Activated T-helper 17 cell treated with anti-CD3 and anti-CD28 coated beads, Interleukin-2, amount 50 U/mL, for 72 hours (primary cell): ENCODE measurements at places on chromosomes 5 and 9. TPM values are rescaled to one million over a fixed set of nuclear protein-coding genes. Genes with fewer than 3 reads are reported as not detected.

FST gene
- total RNA-seq, result not detected

- no peak for ATAC-seq
These were observed 2.5 kb downstream of the PTPDC1 start for GRCh38 chr9:94086486-94087345.

GRCh38 chr5:16082053-16082452 lies 97.5 kb downstream of the MARCHF11 start:
- ATAC-seq, result no peak

GRCh38 chr9:131660466-131661405 lies 79.1 kb downstream of the RAPGEF1 start:
- ATAC-seq, result no peak

GRCh38 chr9:110069326-110070248 lies 138.4 kb downstream of the C9orf152 start:
- no peak for ATAC-seq

GRCh38 chr9:94606646-94607422 lies 13.2 kb upstream of the FBP2 start:
- no peak for ATAC-seq

DNA sequence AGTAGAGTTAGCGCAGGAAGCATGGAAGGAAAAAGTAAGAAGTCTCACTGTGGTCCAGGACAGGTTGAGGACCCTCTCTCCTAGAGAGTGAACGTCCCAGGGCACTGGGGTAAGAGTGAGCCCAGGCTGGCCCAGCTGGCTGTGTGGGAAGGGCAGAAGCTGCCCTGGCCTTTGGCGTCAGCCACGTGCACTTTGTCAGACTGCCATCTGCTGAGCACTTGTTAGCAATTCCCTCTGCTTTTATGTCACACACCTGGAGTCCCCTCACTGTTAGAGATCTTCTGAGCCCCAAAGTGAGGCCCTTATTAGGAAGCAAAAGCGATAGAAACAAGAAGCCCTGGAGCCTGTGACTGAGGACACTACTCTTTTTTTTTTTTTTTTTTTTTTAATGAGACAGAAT lies 79.1 kb downstream of the UGCG start:
- ATAC-seq, result peak; percentile 34

DNA sequence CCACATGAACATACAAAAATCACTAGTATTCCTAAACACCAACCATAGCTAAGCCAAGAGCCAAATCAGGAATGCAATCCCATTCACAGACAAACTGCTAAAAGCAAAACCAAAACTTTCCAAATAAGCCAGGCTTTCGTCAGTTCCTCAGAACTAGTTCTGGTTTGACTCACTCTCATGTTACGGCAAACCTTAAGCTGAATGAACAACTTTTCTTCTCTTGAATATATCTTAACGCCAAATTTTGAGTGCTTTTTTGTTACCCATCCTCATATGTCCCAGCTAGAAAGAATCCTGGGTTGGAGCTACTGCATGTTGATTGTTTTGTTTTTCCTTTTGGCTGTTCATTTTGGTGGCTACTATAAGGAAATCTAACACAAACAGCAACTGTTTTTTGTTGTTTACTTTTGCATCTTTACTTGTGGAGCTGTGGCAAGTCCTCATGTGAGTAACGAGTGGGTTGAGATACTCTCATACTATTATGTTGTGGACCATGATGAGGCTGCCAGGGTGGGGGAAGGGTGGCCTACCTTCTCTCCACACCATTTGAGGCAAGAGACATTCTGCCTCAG lies at the start of gene PDCD1LG2:
Gene PDCD1LG2 (plus strand): TSS at position 172 of the 572 bp plus-strand sequence. CDS start 12,016 bp downstream, outside the sequence.
- peak; percentile 91 for ATAC-seq

PCDHB12 gene
- total RNA-seq, result not detected

- ATAC-seq, result no peak
These were observed 35.3 kb upstream of the GABBR2 start for GRCh38 chr9:98743818-98744611.

GABRP gene
- total RNA-seq, result not detected

ASPN gene
- not detected for total RNA-seq

DNA sequence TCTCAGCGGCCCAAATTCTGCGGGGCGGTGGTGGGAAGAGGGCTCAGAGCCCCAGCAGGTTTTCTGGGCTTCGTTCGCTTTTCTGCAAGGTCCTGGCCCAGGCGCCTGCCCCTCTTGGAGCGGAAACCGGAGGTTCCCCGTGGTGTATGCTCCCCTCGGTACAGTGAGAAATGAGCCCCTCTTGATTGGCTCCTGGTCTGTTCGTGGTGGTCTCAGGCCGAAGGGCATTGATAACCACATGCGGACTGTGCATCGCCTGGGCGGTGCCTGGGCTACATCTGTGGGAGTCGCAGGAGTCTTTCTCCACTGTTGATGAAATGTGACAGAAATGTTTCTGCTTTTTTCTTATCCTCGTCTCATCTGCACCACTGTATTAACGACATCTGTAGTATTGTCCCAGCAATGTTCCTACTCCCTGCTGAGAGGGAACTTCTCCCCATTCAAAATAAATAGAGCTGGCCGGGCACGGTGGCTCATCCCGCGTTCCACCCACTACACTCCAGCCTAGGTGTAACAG lies 682 bp downstream of the MAN1B1 start:
- ATAC-seq, result no peak

IFNK gene
- not detected for total RNA-seq

GRCh38 chr5:125384071-125384470 lies 637.6 kb upstream of the ZNF608 start:
- no peak for ATAC-seq

DNA sequence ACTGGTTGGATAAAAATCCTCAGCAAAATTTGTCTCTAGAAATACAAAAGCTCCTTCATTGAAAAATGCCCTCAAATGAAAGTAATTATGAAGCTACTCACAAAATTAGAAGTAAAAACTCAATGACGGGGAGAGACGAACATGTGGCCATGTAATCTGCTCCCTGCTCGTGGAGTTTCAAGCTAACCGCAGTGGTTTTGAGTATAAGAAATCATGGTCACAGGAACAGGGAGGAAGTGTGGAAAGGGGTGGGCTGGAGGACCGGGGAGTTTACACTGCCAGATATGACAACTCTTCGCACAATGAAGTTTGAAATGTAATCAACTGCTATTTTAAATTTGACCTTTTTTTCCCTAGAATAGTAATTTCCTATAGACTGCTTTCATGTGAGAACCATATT lies 765.4 kb upstream of the DMAC1 start:
- ATAC-seq, result no peak

GRCh38 chr5:180133060-180133459 lies 61.5 kb upstream of the RNF130 start:
- no peak for ATAC-seq

GRCh38 chr5:154059039-154059430 lies 20.3 kb downstream of the MFAP3 start:
- peak; percentile 66 for ATAC-seq

GRCh38 chr5:66974256-66974655 lies 222.3 kb downstream of the CD180 start:
- ATAC-seq, result no peak

DNA sequence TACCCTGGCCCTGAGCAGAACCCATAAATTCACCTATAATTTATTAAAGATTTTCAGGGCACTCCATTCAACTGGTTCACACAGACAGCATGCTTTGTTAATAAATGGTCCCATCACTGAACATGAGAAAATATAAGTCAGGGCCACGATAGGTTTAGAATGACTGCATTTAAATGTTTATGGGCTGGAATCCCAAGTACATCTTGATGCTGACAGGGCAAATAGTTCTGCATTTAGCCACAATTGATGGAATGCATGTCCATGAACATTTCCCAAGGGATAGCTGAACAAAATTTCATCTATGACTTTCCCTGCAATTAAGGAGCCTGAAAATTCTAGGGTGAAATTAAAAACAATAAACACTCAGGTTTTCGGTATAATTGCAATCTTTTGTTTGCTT lies 124.5 kb downstream of the CAAP1 start:
- ATAC-seq, result no peak

LCN9 gene
- total RNA-seq, result not detected

DNA sequence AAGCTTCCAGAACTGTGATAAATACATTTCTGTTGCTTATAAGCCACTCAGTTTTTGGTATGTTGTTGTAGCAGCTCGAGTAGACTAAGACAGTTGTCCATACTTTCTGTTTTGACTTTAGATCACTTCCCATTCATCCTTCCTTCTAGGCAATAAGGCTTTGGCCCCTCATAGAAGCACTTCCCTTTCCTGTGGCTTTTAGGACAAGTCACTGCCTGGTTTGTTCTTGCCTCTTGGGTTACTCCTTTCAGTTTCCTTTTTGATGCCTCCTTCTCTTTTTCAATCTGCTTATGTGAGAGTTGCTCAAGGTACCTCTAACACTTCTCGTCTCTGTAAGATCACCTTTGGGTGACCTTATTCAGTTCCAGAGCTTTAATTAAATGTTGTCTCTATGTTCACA lies 72.4 kb upstream of the NTRK2 start:
- no peak for ATAC-seq

FGF1 gene
- not detected for total RNA-seq
